HuH-7.5 (cell line): ENCODE measurements at places on chromosomes 5 and 9.

DNA sequence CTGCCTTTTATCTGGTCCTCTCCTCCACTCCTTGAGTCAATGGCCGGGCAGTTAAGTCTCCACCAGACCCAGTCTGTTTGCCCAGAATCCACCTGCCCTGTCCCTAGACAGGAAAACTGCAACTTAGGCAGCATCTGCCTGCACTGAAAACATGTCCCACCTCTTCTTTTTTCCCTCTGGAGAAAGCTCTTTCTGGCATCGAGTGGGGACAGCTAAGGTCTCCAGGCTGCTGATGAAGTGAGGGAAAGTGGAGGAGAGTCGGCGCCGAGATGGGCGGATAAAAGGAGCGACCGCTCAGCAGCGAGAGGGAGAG, 243 bp upstream of the SHISAL2B start:
- DNase-seq = no peak

DNA sequence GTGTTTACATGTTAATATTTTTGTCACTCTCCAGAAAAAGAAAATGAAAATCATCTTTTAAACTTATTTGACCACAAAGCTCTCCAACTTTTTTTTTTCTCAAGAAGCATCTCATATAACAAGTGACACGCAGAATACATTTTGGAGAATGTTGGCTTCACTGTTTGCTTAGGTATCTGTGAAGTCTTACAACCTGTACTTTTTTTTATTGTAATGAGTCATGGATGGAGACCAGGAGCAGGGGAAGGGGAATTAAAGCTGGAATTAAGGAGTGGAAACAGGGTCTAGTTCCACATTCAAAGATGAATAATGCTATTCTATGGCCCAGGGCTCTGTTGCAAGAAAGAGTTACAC, 211.9 kb downstream of the MAN2A1 start:
- DNase-seq = no peak

GRCh38 chr5:131064669-131065371, 100.2 kb downstream of the HINT1 start:
- DNase-seq = no peak

DNA sequence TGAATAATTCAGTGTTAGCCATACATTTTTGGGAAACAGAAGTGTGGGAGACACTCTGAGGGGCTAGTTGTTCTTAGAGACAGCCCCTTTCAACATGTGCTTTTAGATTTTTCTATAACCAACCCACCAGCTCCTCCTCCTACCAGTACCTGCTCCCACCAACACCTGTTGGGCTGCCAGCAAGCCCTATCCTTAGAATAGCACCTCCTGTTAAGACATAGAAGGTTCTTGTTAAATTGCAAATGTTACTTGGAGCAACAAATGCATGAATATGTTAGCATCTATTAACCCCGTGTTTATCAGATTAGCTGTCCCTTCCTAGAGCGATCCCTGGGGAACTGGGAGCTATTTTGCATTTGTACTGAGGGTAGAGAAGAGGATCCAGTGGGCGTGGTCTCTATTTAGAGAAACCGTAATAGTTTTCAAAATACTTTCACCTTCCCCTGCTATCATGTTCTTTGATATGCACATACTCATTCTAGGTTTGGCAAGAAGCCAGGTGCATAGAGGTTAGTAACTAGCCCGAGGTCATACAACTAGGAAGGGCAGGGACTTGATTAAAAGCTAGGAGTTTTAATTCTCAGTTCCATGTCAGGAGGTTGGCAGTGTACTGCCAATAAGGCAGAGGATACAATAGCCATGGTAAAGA, 334.4 kb downstream of the KCTD16 start:
- no peak for DNase-seq

GRCh38 chr5:17217493-17218352, at the start of gene BASP1:
Gene BASP1 (plus strand): TSS chr5:17217631. CDS start chr5:17275217, 57,586 bp downstream.
- no peak for DNase-seq

GRCh38 chr9:105854026-105854782, 159.9 kb downstream of the TMEM38B start:
- no peak for DNase-seq

DNA sequence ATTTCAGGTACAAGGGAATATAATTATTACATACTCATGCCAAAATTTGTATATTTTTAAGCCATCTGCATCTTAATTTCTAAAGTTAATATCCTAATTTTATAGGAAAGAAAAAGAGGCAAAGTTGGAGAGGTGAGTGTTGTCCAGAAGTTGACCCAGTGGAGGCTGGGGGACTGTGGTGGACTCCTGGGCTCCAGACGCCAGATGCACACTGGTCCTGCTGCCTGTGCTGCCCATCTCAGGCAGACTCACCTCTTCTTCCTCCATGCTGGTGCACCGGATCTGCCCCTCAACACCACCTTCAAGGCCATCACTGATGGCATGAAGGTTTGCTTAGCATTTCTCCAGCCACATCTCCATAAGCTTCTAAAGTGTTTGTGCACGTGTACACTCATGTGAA, 220.8 kb upstream of the NFIL3 start:
- no peak for DNase-seq
